ENCODE measurements at places on chromosomes 2 and 18.

- DNase-seq: no peak
Observed at GRCh38 chr2:190976521-190976920, 37.5 kb downstream of the STAT1 start.

DNA sequence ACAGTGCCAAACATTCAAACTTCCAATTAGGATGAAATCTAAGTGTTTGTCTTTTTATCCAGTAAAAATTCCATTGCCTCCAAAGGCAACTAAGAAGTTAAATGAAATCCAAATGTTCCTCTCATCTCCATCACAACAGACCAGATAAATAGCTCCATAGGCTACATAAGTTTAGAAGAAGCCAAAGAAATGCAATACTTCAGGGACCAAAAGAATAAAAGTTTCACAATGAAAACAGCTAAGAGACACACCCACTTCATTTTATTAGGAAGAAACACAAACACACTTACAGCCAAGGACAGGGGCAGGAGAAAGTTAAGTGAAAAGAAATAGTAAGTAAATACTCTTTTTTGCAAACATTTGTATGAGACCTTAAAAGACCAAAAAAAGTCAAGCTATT, 88.5 kb upstream of the CCDC150 start:
- DNase-seq: no peak

- no peak for DNase-seq
Observed at GRCh38 chr2:43041173-43041591, 185.2 kb downstream of the ZFP36L2 start.

DNA sequence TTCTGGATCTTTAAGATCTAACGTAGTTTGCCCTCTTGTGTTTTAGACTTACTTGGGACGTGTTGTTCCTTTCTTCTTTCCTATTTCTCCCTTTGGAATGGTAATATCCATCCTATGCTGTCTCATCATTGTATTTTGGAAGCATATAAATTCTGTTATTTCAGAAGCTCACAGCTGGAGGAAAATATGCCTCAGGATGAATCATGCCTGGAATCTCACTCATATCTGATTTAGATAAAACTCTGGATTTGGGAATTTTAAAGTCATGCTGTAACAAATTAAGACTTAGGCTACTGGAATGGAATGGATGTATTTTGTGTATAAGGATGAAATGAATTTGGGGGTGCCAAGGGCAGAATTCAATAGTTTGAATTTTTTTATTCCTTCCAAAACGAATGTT, 245.2 kb upstream of the GULP1 start:
- no peak for DNase-seq

GRCh38 chr2:133837441-133838094, 269.3 kb upstream of the NCKAP5 start:
- no peak for DNase-seq

GRCh38 chr2:37441055-37441454, 96.6 kb downstream of the QPCT start:
- no peak for DNase-seq

DNA sequence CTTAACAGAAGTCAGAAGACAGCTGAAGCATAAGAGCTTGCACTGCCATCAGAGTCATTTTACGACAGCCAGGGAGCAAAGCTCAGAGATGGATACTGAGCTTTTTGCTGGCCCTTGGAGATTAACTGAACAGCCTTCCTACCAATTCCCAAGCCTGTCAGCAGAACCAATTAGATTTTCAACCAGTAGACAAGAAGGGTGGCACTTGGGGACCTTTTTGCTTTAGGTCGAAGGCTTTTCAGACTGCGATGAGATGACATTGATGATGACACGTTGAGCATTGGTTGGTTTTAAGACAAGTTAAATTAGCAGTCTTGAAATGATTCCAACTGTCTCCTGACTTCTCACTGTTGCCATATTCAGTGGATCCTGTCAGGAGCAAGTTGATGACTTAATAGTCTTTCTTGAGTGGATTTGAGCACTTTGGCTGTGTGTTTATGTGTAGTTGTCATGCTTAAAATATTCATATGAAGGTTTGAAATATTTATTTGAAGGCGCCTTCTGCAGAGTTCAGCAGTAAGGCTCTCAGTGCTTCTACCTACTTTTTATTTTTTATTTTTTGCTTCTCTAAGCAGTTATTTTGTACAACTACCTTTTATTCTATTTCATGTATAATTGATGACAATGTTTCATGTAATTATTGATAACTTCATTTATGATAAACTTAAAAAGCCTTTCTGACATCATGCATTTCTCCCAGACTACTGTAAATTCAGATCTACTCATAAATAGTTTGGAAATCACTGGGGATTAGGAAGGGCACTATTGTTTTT, 256.7 kb downstream of the CAMKMT start:
- no peak for DNase-seq

DNA sequence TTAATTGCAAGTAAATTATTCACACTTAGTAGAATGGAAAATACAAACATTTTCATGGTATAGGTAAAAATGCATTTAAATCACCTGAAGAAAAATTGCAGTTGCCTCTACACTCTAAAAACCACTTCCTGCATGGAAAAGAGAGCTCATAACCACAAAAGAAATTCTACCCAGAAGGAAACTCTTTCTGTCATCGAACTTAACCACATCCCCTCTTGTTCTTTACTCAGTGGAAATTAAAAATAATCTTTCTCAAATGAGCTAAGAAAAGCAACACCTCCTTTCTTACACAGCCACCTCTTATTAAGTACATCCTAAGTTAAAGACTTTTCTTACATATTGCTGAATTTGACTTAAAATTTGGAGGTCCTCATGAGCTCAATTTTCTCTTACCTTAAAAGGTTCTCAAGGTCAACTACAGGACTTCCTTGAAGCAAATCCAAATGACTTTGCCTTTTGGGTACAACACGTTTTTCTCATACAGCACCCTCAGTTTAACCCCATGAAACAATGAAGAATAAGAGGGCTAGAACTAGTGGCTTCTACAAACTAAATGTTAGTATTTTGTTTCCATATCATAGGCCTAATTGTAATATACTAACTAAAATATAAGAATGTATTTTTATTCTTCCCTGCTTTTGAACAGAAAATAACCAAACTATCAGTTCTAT, 109.1 kb upstream of the CRIM1 start:
- DNase-seq: no peak

DNA sequence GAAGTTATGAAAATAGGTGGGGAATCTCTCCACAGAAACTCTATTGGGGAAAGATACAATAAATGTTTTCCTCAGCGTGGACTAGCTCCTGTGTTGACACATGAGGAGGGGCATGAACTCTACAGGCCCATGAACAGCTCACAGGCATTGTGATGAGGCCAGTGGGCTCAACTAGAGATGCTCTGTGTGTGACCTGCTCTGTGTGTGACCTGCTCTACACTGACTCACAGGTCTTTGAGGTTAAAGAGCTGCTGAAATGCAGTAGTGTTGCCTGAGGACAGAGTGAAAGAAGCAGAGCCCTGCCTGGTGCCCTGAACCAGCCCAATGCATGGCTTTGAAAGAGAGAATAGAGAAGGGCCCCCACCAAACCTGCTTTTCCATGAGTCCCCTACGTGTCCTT, 117.6 kb downstream of the MCFD2 start:
- no peak for DNase-seq

DNA sequence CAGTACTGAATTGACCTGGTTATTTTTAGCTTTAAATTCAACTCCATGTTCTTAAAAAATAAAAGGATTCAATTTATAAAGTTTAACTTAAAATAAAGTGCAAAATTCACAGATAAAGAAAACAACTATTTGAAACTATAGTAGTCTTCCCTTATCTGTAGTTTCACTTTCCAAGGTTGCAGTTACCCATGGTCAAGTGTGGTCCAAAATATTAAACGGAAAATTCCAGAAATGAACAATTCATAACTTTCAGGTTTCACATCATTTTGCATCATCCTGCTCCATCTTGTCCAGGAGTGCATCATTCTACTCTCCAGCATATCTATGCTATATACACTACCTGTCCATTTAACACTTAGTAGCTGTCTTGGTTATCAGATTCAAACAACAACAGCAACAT, 54.5 kb upstream of the ZNF804A start:
- no peak for DNase-seq

- DNase-seq: no peak
Observed at GRCh38 chr2:225112362-225113126, 70.3 kb upstream of the DOCK10 start.

GRCh38 chr2:216678813-216679657, 16.3 kb downstream of the IGFBP5 start:
- DNase-seq: no peak

GRCh38 chr2:136358576-136358975, 240.6 kb upstream of the CXCR4 start:
- DNase-seq: no peak

GRCh38 chr2:229154381-229154780, 116.7 kb downstream of the PID1 start:
- no peak for DNase-seq

- DNase-seq: no peak
Observed at GRCh38 chr2:152550386-152550785, 166.9 kb downstream of the PRPF40A start.

DNA sequence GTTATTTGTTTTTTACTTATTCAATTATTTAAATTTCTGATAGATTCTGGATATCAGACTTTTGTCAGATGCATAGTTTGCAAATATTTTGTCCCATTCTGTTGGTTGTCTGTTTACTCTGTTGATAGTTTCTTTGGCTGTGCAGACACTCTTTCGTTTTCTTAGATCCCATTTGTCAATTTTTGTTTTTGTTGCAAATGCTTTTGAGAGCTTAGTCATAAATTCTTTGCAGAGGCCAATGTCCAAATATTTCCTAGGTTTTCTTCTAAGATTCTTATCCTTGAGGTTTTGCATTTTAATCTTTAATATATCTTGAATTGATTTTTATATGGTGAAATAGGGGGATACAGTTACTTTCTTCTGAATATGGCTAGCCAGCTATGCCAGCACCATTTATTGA, 112.7 kb upstream of the SESTD1 start:
- DNase-seq: no peak

- DNase-seq: no peak
Observed at GRCh38 chr2:232568161-232568560, 17.7 kb downstream of the EIF4E2 start.

DNA sequence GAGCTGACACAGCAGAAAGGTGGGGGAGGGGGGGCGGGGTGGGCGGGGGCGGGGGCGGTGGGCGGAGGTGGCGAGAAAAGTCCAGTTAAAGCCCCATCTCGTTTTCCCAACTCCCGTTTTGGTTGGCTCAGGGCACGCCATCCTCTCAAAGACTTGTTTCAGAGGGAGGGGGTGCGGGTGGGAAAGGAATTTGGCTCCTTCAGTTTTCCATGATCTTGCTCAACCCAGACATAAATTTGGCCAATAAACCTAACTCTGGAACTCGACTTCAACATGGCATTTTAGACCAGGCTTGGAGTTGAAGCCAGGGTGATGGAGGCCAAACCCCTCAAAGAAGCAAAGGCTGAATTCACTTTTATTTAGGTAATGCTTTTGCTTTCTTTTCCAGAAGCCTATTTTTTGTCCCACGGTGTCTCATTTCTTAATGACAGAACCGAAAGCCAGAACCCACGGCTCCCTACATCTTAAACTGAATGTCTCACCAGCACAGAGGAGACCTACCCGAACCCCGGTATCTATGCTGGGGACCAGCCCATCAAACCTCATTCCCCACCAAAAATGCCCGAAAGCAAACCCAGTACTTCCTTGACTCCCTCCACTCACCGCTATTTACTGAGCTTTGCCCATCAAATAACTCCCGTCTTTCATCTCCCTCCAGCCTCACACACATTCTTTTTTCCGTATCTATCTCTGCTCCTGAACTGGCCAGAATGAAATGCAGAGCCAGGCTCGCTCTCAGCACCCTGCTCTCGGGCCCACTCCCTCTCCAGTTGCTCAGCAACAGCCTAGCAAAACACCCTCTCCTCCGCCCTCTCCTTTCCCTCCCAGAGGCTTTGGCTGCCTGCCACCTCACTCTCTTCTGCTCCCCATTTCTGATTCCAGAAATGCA, 4.3 kb downstream of the IGFBP5 start:
- DNase-seq: no peak

- no peak for DNase-seq
Observed at GRCh38 chr2:218895326-218895725, 14.7 kb downstream of the WNT10A start.

DNA sequence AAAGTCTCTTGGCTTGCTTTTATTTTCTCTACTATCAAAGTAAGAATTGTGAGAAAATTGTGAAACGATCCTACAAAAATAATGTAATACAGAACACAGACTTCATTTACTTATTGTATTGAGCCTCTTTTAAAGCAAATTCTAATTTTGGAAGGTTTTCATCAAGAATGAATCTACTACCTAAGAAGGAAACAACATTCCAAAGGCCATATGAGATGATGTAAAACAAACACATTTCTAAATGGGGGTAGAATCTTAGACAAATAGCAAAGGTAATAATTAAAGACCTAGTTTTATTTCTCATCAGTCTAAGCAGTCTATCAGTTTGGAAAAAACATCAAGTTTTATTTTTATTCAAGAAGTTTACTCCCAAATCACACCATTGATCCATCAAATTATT, 20.6 kb downstream of the FN1 start:
- DNase-seq: no peak

DNA sequence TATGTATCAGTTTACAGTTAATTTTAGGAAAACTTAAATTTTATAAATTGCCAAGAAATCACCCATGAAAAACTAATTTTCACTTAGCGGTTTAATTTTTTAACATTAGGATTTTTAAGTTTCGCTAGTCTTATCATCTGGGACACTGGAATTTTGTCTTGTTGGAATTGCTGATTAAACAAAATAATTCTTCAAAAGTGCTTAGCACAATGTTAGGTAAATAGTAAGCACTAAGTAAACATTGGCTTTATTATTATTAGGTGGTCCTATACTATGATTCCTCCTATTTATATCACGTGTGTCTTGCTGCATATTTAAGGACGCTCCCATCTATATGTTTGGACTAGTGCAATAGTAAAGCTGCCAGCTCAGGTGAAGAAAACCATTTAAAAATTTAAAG, 54.6 kb upstream of the MAP4K3 start:
- no peak for DNase-seq

- DNase-seq: no peak
Observed at GRCh38 chr18:74608681-74609080, 11.0 kb downstream of the ZNF407 start.

DNA sequence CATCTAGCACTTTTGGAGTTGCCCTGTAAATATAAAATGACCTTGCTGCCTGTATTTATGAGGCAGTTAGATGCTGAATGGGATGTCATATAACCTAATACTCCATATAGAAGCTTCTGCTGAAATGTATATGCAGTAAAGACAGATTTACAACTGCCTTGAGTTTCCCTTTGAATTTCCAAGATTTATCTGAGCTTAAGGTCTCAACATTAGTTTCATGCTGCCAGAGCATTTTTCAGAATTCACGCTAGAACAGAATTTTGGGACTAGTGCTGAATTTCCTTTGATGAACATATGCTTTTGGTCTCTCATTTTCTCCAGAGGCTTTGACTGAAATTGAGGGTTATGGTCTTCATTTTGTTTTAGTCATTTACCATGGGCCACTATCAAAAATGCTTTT, 254.7 kb upstream of the FANCL start:
- DNase-seq: no peak

GRCh38 chr2:25724756-25725155, 51.4 kb upstream of the DTNB start:
- DNase-seq: no peak
